Dermis microvascular lymphatic vessel endothelial cell (primary cell): ENCODE measurements at places on chromosomes 2 and 18.
A peak's percentile ranks its signal among the peaks of the same experiment; 100 is the strongest.

DNA sequence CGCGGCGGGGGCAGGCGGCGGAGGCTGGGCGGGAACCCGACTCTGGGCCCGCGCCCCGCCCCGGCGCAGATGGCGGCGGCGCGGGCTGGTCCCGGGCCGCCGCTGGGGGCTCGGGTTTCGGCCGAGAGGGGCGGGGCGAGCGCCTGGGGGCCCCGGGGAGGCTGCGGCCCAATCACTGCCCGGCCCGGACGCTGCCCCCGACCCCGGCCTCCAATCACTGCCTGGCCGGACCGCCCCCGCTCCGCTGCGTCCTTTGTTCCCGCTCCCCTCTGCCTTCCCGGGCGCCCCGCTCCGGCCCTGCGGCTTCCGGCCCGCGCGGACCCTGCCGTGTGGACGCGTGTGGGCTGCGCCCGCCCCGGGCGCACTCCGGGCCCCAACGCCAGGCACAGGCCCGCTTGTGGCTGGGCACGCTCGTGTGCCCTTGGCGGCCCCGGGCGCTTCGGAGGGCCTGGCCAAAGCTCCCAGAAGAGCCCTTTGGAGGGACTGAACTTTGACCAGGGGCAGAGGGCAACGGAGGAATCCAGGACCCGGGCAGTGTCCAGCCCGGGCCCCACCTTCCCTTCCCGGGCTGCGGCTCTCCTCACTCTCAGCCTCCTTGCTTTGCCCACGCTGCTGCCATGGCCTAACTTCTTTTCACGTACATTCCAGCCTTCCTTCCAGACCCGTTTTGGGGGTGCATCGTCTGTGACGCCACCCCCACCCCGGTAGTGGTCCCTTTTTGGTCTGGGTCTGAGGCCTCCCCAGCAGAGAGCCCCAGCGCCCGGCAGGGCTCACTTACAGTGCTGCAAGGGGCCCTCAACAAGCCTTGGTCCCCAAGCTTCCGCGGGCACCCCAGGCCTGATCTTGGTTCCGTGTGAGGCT, 27.1 kb upstream of the PTMA start:
- DNase-seq: peak; percentile 80

GRCh38 chr2:15668611-15669305, 77.1 kb downstream of the DDX1 start:
- DNase-seq: no peak

- no peak for DNase-seq
Measured at GRCh38 chr2:11096591-11096990, 58.7 kb upstream of the SLC66A3 start.

- DNase-seq: peak; percentile 87
Measured at GRCh38 chr2:126657148-126657635, 1.2 kb downstream of the GYPC start.

DNA sequence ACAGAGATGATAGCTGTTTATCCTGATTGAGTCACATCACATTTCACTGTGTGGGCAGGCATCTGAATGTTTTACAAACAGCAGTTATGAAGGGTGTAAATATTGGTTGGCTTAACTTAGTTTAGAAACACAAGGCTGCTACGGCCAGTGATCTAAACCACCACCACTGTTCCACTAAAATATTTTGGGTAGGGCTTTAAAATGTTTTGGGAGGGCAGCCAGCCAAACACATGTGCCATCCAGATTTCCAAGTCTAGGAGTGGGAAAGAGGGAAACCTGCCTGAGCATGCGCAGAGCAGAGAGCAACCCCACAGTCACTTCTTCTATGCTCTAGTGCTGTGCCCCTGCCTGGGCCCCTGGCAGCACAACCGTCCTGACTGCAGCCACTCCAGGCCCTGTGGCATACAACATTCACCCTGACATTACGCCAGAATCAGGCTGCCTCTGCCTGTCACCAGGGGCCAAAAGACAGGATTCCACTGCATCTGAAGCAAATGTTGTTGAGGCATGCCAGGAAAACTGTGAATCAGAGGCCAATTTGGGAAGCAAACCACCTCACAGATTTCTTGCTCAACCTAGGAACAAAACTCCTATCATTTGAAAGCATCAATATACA, 74.8 kb upstream of the COL5A2 start:
- DNase-seq: no peak

DNA sequence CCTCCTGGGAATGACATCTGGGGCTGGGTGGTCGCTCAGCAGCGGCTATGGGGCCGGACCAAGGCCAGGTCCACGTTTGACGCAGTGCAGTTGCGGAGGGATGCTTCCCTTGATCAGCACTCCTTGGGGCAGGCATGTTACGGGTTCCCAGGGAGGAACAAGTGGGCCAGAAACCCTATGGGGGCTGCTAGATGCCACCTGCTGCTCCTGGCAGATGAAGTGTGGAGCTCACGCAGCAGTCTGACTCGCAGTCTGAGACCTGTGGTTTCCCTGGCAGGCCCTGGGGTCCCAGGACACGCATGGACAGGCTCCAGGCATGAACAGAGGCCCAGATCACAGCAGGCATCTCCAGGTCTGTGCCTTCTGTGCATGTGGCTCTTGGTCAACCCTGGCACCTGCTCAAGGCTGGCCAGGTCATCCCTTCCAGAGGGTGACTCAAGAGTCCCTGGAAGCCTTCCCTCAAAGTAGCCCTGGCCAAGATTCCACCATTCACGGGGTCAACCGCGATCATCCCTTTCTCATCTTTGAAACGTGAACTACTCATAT, 20.0 kb downstream of the KCNF1 start:
- no peak for DNase-seq

DNA sequence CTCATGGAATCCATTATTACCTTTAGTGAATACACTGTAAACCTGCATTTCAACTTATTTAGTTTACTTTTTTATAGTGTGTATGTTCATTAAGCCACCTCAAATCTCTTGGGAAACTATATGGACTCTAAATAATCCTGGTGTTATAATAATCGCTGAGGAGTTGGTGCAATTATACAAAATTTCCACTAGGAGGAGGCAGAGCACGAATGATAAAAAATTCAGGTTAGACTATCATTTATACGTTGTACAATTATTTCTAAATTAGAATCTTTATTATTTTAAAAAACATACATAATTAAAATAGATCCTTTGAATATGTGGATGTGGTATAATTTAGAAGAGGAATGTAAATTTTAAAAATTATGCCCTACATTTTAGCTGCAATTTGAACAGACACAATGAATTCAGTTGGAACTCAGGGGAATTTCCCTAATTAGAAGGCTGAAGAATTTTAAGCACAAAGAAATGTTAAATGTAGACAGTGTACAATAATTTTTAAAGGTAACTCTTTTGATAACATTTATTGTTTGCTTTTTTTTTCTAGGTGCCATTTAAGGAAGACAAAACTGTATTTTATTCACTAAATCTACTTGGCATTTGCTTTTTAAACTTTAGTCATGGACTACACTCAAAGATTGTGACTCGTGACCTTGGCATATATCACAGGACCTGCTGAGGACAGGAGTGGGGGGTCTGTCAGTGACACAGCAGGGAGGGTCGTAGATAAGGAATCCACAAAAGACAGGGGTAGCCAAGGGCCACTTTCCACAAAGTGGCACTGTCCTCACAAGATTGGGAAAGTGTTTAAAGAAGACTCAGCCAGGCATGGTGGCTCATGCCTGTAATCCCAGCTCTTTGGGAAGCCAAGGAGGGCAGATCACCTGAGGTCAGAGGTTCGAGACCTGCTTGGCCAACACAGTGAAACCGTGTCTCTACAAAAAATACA, 45.5 kb downstream of the RAB12 start:
- peak; percentile 11 for DNase-seq

DNA sequence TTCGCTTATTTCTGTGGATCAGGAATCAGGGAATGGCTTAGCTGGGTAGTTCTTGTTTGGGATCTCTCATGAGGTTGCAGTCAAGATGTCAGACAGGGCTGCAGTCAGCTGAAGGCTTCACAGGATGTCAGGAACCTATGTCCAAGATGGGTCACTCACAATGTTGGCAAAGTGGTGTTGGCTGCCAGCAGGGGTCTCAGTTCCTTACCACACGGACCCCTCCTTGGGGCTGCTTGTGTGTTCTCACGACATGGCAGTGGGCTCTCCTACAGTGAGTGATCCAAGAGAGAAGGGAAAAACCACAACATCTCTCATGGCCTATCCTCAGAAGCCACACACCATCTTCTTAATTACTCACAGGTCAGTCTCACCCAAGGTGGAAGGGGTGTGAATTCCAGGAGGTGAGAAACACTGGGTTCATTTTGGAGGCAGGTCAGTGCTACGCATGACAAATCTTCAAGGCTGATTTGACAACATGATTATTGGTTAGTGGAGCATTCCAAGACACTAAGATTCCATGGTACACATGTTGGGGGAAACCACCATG, 1.3 kb upstream of the ANTXR1 start:
- no peak for DNase-seq
